ENCODE measurements at places on chromosomes 2 and 18.

DNA sequence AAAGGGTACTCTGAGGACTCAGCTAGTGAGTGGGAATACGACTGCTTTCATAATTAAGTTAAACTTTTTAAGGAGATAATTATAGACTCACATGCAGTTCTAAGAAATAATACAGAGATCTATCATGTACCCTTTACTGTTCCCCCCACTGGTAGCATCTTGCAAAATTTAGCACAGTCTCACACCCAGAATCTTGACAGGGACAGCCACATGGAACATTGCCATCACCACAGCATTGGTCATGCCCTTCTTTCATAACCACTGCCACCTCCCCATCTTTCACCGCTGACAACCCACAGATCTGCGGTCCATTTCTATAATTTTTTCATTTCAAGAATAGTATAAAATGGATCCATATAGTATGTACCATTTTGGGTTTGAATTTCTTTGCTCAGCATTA lies 37.8 kb downstream of the ARHGEF4 start:
- no peak for DNase-seq

GRCh38 chr2:213490087-213490486 lies 205.8 kb downstream of the SPAG16 start:
- no peak for DNase-seq

- DNase-seq, result no peak
Observed at GRCh38 chr2:136310005-136310495, 192.1 kb upstream of the CXCR4 start.

GRCh38 chr2:212197776-212198175 lies 340.8 kb downstream of the ERBB4 start:
- no peak for DNase-seq

- DNase-seq, result no peak
Observed at GRCh38 chr2:66968946-66969345, 428.2 kb upstream of the ETAA1 start.

- DNase-seq, result no peak
Observed at GRCh38 chr2:29035016-29035745, 39.1 kb downstream of the PCARE start.

DNA sequence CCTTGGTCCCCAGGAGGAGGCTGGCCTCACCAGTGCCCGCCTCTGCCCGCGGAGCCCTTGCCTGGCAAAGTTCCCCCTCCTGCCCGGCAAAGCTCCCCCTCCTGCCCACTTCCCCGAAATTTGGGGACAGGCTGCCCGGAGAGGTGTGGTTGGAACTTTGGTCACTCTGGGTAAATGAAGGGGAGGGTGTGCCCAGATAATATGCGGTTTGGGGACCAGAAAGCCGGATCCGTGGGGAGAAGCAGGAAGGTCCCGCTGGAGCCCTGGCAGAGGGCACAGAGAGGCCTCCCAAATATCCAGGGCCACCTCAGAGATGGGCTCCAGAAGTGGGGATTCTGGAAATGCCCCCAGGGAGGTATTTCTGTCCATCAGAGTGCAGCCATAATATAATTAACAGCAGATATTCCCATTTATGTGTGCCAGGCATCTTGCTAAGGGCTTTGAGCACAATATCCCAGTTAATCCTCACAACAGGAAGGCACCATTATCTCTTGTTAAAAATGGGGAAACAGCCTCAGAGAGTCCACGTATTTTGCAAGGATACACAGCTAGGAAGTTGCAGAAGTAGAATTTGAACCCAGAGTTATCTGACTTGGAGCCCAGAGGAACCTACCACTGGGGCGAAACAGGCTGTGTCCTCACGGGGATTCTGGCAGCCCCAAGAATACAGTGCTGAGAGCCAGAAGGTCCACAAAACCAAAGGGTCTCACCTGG lies 914 bp downstream of the STEAP3 start:
- DNase-seq, result no peak

DNA sequence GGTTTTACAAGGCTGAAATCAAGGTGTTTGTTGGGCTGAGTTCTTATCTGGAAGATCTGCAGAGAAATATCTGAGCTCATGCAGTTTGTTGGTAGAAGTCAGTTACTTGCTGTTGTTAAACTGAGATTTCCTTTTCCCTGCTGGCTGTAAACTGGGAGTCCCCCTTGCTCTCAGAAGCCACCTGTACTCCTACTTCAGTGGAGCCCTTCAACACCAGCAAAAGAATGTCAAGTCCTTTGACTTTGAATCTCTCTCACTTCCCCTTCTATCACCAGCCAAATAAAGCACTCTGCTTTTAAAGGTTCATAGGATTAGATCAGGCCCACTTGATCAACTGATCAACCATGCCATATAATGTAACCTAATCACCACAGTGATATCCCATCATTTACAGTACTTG lies 252.2 kb upstream of the CDH7 start:
- DNase-seq, result no peak

DNA sequence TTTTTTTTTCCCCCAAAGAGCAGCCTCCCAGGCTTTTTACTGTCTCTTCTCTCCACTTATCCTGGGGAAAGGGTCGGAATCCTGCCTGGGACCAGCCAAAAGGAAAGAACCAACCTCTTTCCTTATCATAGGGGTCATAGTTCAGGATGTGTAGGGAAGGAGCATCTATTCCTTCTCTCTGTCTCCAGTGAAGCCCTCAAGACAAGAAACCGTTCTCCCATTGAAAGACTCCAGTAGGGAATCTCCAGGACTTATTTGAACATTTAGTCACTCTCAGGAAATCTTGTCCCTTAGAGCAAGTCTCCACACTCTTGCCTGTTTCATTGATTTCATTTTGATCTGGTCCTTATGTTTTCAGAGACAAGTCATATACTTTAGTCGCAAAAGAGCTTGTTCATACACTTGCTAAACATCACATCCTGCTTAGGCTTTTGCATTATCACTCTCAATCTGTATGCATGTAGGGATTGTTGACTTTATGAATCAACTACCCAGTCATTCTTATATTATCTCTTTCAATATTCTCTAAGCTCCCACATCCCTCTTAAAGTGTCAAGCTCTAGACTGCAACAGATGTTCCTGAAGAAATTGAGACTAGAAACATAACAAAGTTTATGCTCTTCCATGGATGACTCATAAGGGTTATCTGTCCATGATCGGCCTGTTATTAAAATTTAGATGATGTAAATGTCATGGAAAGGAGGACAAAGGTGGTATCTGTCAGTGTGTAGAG lies 116.2 kb upstream of the ST6GAL2 start:
- DNase-seq, result no peak

GRCh38 chr2:139201516-139201915 lies 421.3 kb upstream of the NXPH2 start:
- no peak for DNase-seq

DNA sequence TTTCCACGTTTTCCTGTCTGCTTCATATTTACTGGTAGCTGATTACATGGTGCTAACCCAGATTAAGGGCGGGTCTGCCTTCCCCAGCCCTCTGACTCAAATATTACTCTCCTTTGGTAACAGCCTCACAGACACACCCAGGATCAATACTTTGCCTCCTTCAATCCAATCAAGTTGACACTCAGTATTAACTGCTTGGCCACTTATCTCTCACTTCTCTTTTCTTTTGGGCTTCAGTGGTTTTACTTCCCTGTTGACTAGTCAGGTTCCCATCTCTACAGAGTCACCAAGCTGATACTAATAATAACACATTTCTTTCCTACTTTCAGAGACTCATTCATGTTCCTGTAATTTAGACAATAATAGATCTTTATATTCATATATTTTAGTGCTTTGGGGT lies 302.2 kb upstream of the MAP2 start:
- no peak for DNase-seq

DNA sequence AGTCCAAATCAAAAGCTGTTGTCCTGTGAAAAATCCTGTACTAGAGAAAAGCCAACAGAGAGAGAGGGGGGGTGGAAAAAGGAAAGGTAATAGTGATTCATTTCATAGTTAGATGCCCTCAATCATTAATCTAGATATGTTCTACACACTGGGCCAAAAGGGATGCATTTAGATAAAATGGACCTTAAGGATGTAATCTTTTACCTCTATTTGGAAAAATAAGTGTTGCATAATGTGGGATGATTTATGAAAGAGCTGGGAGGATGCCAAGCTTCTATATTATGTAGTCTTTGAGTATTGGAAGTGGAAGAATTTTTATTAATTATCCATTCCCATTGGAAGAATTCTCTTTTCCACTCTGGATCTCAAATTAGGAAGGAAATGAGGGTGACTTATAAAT lies 480.5 kb upstream of the ZEB2 start:
- no peak for DNase-seq
